ENCODE measurements at places on chromosomes 4 and X. TPM values are rescaled to one million over a fixed set of nuclear protein-coding genes. Genes with fewer than 3 reads are reported as not detected.

DNA sequence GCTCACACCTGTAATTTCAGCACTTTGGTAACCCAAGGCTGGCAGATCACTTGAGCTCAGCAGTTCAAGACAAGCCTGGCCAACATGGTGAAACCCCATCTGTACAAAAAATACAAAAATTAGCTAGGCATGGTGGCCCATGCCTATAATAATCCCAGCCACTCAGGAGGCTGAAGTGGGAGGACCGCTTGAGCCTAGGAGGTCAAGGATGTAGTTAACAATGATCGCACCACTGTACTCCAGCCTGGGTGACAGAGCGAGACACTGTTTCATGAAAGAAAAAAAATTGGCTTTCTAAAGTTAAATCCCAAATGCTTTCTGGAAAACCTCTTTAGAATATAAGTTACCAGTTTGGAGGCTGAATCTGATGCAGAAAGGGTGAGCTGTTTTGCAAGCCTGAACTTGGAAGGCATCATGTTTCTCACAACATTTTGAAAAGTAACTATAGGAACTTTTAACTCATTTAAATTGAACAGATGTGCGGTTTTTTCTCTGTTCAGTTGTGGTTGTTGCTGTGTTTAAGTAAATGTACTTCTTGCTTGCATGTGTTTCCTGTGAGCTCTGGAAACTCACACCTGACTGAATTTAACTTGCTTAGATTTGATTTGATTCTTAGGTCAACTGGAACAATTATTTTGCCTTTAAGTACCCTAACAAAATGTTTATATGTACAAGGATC is 39.8 kb upstream of the TMEM131L start:
- peak overlapping the region; percentile 70 for H3K27ac ChIP-seq
- peak; percentile 78 for DNase-seq
- H3K36me3 ChIP-seq = no peaks in the 10 kb centered on the region
- peak overlapping the region; percentile 32 for H3K4me3 ChIP-seq

- H3K27me3 ChIP-seq = no peaks in the 10 kb centered on the region
- no peaks in the 10 kb centered on the region for H3K4me1 ChIP-seq
- H3K27ac ChIP-seq = no peak overlapping the region
- no peaks in the 10 kb centered on the region for H3K36me3 ChIP-seq
Measured at GRCh38 chrX:113300580-113300979, 459.9 kb upstream of the AMOT start.

DNA sequence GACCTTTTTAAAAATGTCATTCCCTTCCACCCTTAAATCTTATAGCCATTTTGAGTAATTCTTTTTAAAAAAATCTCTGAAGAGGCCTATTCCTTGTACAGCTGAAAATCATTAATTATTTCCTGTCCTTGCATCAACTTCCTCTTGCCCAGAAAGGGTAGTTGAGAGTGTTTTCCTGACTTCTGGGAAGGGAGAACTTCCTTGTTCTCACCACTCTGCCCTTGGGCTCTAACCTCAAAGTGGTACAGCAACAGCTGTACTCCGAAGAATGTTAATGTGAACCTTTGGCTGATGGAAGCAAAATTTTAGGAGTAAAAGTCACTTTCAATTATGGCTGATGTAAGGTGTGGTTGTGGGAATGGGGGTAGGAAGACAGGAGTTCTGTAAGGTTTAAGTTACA is 15.1 kb upstream of the FABP2 start:
- peaks cover 4% of the 10 kb centered on the region for H3K4me1 ChIP-seq
- H3K36me3 ChIP-seq = no peaks in the 10 kb centered on the region
- no peak for DNase-seq

DNA sequence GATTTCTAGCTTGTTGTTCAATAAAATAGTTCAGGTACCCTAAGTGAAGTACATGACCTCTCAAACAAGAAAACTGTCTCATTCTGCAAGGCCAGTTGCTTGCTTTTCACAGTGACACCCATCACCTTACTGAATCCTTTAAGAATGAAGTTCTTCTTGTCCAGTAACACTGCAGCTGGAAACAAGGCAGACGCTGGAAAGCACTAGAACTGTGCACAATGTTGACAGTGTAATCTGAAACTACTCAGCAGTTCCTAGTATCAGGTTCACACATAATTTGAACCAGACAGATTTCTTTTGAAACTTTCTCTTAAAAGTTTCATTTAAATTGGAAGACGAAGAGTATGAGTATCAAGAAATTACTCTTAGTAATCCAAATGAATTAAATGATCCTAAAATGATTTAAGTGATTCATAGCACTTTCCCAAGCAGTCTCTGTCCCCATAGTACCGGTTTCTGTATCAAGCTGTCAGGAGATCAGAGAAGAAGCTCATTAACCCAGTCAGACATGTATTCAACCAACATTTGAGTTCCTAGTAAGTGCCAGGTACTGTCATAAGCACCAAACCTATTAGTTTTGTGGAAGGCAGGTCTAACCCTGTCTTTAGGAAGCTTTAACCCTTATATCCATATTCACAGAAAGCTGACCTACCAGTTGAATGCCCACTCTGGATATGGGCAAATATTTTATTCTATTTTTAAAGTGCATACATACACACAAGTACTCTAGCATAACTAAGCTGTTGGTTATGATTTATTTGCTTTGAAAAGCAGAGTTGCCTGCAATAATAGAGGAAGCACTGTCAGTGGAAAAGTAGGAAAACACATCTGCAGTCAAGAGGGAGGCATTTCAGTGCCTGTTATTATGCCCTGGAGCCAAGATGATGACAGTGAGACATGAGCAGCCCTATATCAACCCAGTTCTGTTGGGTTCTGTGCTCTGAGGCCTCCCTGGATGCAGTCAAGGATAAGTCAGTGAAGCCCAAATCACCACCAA is 63.6 kb downstream of the PALLD start:
- H3K4me3 ChIP-seq = no peak overlapping the region
- H3K27me3 ChIP-seq = peaks cover 19% of the 10 kb centered on the region
- no peak overlapping the region for H3K27ac ChIP-seq

DNA sequence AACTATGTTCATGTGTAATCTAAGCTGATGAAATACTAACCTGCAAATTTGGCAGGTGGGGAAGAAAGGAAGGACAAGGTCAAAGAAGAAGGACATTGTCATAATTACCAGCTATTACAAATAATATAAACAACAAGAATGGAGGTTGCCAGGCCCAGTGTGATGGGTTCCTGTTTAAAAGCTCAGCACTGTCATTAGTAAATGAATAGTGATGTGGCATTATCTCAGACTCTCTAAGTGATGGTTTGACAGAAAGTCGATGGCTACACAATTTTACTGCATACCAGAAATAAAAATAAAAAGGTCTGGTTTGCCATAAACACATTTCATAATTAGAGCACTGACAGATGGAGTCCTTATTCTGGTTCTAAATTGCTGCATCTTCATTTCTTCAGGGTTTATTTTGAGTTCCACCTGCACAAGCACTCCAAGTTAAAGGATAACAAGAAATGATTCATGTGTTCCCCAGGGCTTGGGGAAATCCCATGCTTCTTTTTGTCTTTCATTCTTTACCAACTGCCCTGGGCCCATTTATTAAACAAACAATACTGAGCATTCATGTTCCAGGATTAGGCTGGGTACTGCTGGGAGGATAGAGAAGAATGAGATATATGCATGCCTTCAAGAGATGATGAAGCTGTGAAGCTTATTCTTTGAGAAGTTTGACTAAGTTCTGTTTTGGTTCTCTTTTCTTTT is 367.8 kb upstream of the RASGEF1B start:
- no peaks in the 10 kb centered on the region for H3K36me3 ChIP-seq
- H3K4me1 ChIP-seq = peaks cover 6% of the 10 kb centered on the region
- no peak overlapping the region for H3K27ac ChIP-seq

DNA sequence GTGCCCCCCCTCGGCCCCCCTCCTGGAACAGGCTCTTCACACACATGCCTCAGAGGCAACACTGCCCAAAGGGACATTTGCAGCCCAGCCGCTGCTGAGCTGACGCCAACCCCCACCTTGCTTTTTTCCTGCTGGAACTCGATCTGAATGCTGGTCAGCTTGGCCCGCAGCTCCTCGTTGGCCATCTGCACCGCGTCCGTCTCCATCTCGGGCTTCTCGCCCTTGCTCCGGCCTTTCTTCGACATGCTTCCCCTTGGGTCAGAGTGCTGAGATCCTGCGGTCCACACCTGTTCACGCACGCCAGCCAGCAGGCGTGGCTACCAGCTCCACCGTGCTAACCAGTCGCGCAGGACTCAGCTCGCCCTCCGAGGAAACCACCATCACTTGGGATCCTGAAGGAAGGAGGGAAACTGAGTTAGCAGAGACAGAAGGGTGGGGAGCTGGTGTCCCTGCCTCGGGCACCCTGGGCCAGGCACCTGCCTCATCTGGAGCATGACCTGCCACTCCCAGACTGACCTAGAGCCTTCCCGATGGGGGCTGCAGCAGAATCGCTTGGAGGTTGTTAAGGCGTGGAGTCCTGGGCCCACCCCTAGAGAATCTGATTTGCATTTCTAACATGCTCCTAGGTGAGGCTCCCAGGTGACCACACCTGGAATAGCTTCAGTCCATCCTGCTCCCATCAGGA is 87.6 kb downstream of the JAKMIP1 start:
- H3K27me3 ChIP-seq = peaks cover 3% of the 10 kb centered on the region
- no peak for DNase-seq
- peaks cover 12% of the 10 kb centered on the region for H3K36me3 ChIP-seq
- H3K4me3 ChIP-seq = no peak overlapping the region

- no peak overlapping the region for H3K4me3 ChIP-seq
- H3K36me3 ChIP-seq = no peaks in the 10 kb centered on the region
- no peak for DNase-seq
- no peaks in the 10 kb centered on the region for H3K4me1 ChIP-seq
Measured at GRCh38 chr4:86294883-86295282, 65.0 kb downstream of the MAPK10 start.

- H3K4me1 ChIP-seq = no peaks in the 10 kb centered on the region
- no peaks in the 10 kb centered on the region for H3K36me3 ChIP-seq
- H3K27ac ChIP-seq = no peak overlapping the region
- H3K4me3 ChIP-seq = no peak overlapping the region
- DNase-seq = no peak
Measured at GRCh38 chrX:42752730-42753129, 25.2 kb downstream of the PPP1R2C start.

DMRTC1 gene
- total RNA-seq = not detected

RWDD4 gene
- 31.5 TPM for total RNA-seq

NCAPG gene
- total RNA-seq = 46.3 TPM

RASSF6 gene
- total RNA-seq = not detected

DIPK2B gene
- not detected for total RNA-seq

MAB21L2 gene
- total RNA-seq = not detected

Measured in activated CD4-positive, alpha-beta T cell treated with anti-CD3 and anti-CD28 coated beads, Interleukin-2, amount 10 ng/mL, durations not matched to agents 24 days and 14 days (primary cell).